ENCODE measurements at places on chromosomes 1 and 21. TPM values are rescaled to one million over a fixed set of nuclear protein-coding genes. Genes with fewer than 3 reads are reported as not detected.

Gene ALX3
- not detected for total RNA-seq

Gene DSCAM
- total RNA-seq, result not detected

Gene LAX1
- total RNA-seq, result not detected

Gene LCE2B
- not detected for total RNA-seq

Gene SLAMF9
- total RNA-seq, result not detected

Measured in NCI-H460 (cell line).